ENCODE measurements at places on chromosomes 16 and 17. TPM values are rescaled to one million over a fixed set of nuclear protein-coding genes. Genes with fewer than 3 reads are reported as not detected.

KRTAP9-4 gene
- not detected for total RNA-seq

KRT28 gene
- not detected for total RNA-seq

SDK2 gene
- total RNA-seq = 4.1 TPM

FUS gene
- 698 TPM for total RNA-seq

CCL14 gene
- not detected for total RNA-seq

FNDC8 gene
- total RNA-seq = not detected

CES3 gene
- total RNA-seq = 2.7 TPM

NRN1L gene
- total RNA-seq = 4.7 TPM

OMG gene
- total RNA-seq = not detected

ADPRM gene
- total RNA-seq = 9.6 TPM

SPIRE2 gene
- 14.9 TPM for total RNA-seq

VWA3A gene
- 0.29 TPM for total RNA-seq

TBC1D3K gene
- not detected for total RNA-seq

SLC16A11 gene
- total RNA-seq = 0.44 TPM

CES4A gene
- 3.8 TPM for total RNA-seq

BCL6B gene
- 7.0 TPM for total RNA-seq

MYOCD gene
- total RNA-seq = 12.7 TPM
